Activated T-cell treated with anti-CD3 and anti-CD28 coated beads, Interleukin-2, amount 50 U/mL, for 72 hours (primary cell): ENCODE measurements at places on chromosomes 5 and 9.
A peak's percentile ranks its signal among the peaks of the same experiment; 100 is the strongest.

DNA sequence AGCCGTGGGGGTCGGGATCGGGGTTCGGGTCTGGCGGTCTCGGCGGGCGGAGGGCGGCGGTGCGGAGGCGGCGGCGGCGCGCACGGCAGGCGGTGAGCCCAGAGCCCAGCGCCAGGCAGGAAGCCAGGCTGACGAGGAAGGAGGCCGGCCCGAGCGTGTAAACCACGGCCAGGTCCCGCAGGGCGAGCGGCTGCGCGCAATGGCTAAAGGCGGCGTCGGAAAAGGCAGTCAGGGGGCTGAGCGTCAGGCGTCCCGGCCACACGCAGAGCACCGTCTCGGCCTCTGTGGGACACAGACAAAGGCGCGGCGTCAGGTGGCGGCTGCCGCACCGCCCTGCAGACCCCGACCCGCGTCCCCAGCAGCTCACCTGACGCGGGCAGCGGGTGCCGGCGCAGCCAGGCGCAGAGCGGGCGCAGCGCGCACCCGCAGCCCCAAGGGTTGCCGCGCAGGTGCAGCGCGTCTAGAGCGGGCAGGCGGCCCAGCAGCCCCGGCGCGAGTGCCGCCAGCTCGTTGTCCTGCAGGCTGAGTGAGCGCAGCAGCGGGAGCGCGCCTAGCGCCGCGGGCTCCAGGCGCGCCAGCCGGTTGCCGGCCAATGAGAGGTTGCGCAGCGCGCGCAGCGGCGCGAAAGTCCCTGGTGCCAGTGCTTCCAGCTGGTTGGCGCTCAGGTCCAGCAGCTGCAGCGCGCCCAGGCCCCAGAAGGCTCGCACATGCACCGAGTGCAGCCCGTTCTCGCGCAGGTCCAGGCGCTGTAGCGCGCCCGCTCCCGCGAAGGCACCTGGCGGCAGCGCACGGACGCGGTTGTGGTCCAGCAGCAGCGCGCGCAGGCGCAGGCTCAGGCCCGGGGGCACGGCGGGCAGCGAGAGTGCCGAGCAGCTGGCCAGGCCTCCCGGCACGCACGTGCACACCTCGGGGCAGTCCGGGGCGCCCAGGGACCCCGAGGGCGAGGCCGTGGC lies 671 bp downstream of the LRRC26 start:
- DNase-seq = peak; percentile 35

- DNase-seq = no peak
Observed at GRCh38 chr5:52961274-52961681, 27.9 kb upstream of the ITGA2 start.

DNA sequence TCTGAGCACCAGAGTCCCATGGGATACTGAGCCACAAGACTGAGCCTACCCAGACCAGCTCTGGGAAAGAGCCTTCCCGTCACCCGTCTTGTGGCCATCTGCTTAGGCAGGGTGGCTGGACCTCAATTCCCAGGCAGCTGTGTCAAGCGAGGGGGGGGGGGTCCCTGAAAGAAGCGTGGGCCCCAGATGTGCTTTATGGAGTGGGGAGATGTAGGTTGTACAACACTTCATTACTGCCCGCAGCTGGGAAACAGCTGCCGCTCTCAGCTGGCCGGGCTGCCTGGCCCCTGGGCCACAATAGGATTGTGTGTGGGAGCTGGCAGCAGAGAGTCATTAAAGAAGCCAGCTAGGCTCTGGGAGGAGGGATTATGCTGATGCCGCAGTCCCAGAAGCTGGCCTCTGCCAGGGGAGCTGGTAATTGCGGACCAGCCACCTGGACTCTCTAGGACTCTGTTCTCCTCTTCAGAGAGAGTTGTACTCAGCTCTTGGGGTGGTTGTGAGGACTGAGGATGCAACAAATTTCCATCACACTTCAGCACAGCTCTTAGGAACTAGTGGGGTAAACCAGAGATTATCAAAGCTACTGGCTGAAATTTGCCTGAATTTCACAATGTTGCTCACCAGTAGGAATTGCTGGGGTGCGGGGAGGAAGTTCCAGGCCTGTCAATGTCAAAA lies 145.4 kb downstream of the GADD45G start:
- no peak for DNase-seq

- DNase-seq = no peak
Observed at GRCh38 chr5:61816146-61816545, 484.1 kb downstream of the ZSWIM6 start.

DNA sequence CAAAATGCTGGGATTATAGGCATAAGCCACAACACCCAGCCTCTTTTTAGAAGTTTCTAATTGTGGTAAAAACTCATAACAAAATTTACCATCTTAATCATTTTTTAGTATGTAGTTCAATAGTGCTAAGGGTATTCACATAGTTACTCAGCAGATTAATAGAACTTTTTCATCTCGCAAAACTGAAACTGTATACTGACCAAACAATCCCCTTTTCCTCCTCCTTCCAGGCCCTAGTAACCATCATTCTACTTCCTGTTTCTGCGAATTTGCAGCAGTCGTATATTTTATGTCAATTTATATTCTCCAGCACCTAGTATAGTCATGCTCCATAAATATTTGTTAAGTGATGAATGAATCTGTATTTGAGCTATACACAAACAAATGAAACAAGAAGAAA lies 86.3 kb upstream of the ERBIN start:
- DNase-seq = no peak

DNA sequence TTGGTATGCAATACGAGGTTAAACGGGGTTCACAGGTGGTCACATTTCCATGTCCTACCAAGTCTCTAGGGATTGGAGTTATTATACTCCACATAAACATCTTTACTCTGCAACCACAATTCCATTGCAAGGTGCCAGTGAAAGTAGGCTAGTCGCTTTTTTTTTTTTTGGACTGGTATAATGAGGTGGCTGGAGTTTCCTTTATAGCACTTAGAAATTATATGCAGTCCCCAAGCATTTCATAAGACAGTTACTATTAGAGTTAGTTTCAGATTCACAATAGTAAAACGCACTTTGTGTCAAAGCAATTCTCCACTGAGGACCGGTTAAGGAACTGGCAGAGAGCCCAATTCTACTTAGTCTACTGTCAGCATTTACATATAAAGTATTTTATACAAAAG lies 1.4 kb downstream of the MEF2C start:
- DNase-seq = no peak

- DNase-seq = no peak
Observed at GRCh38 chr5:84260140-84260539, 124.5 kb downstream of the EDIL3 start.

DNA sequence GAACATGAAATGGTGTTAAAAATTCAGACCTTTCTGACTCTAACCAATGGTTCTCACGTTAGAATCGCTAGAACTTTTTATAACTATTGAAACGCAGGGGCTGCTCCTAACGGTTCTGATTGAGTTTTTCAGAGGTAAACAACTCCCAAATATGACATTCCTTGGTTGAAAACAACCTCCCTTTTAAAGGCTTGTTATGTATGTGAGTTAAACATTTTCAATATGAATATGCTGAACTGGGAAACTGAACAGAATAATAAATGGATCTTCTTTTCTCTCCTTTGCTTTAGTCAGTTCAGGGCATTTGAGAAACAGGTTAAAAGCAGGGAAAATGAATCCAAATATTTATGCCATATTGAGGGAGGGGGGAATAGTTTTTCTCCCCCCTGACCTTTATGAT lies 13.2 kb upstream of the DPYSL3 start:
- no peak for DNase-seq
